ENCODE measurements at places on chromosomes 7 and 10.

DNA sequence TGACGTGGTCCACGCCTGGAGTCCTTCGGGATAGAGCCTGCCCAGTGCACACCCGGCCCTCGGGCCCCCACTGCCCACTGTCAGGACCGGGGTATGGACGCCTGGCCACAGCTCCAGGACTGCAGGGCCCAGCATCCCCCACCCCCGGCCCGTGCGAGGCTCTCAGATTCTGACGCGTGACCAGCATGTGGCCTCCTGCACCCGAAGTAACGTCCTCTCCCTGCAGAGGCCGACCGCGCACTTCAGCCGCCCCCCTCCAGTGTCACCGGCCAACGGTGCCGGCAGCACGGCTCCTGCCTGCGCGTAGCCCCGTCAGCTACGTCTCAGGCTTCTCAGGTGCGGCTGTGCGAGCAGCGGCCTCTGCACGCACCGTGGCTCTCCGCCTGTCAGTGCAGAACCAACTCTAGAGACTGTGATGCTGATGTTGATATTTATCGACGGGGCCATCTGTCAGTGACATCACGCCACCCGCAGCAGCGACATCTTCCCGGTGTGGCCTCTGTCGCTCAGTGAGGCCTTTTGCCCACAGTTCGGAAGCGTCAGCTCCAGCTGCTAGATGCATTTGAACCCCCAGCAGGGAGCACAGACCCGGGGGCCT, 40.1 kb upstream of the ADGRA1 start:
- no peak for DNase-seq

DNA sequence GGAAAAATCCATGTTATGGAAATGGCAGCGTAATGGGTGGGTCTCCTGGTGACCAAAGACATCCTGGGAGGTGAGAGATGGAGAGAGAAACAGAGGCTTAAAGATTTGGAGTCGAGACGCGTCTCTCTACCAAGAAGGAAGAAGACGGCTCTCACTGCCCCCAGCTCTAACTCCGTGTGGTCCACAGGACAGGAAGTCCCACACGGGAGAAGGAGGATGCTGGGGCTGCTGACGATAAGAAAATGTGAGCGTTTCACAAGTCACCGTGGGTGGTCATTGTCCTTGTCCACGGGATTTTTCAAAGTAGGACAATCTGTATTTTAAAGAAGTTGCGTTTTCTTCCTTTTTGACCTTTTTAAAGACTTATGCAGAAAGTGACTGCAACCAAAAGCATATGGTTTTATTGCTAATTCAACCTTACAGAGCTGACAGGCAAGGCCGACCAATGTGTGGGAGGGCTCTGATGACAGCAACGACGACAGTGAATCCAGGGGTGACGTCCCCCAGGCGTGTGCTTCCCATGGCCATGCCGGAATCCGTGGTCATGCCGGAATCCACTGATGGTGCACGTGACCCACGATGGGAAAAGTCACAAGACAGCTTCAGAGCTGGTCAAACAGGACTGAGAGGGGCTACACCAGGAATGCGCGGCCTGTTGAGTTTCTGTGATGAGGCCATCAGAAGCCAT, 341.2 kb downstream of the PTPRN2 start:
- no peak for DNase-seq

GRCh38 chr10:26810435-26811026, 50.2 kb downstream of the ABI1 start:
- DNase-seq = no peak

GRCh38 chr7:23449941-23450340, 20.4 kb downstream of the IGF2BP3 start:
- no peak for DNase-seq

- peak; percentile 63 for DNase-seq
These were observed 7.3 kb upstream of the KLHDC10 start for GRCh38 chr7:130063036-130063435.
